RWPE1 (cell line): ENCODE measurements at places on chromosomes 2 and 18.

GRCh38 chr2:16925145-16925544 lies 259.5 kb upstream of the CYRIA start:
- no peak for DNase-seq

DNA sequence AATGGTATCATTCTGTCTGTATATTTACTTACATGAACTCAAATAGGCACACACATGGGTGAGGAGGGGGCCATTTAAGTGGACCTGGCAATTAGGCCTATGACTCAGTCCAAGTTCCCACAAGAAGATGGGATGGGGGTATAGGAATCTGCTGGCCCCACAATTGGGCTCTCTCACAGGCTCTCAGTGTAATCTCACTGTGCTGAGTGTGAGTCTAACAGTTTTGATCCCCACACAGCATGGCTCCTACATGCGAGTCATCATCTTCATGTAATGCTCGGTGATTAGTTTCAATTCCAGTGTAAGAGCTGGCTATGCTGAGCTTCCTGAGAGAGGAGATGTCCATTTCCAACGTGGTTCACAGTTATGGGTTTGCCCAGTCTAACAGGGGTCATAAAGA lies 114.0 kb downstream of the GATA6 start:
- no peak for DNase-seq

GRCh38 chr2:121583555-121583954 lies 52.9 kb downstream of the RNU4ATAC start:
- no peak for DNase-seq

- no peak for DNase-seq
Measured at GRCh38 chr2:18411626-18412025, 148.8 kb downstream of the RDH14 start.

DNA sequence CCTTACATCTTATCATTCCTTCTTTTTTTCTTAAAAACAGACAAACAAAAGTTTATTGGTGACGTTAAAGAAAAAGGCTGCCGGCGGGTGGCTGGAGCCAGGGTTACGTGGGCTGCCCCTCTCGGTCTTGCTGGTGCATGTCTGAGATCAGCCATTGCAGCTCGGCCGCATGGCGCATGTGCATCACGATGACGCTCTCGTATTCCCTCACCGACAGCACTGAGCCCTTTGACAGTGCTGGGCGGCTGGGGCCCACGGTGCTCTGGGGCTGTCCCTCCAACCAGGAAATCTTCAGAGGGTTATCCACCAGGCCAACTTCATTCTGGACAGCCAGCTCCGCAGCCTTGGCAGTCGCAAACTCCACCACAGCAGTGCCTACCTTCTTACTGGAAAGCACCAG lies 1081.8 kb upstream of the TMEFF2 start:
- no peak for DNase-seq

- no peak for DNase-seq
Measured at GRCh38 chr2:53509831-53510388, 257.7 kb upstream of the CHAC2 start.

DNA sequence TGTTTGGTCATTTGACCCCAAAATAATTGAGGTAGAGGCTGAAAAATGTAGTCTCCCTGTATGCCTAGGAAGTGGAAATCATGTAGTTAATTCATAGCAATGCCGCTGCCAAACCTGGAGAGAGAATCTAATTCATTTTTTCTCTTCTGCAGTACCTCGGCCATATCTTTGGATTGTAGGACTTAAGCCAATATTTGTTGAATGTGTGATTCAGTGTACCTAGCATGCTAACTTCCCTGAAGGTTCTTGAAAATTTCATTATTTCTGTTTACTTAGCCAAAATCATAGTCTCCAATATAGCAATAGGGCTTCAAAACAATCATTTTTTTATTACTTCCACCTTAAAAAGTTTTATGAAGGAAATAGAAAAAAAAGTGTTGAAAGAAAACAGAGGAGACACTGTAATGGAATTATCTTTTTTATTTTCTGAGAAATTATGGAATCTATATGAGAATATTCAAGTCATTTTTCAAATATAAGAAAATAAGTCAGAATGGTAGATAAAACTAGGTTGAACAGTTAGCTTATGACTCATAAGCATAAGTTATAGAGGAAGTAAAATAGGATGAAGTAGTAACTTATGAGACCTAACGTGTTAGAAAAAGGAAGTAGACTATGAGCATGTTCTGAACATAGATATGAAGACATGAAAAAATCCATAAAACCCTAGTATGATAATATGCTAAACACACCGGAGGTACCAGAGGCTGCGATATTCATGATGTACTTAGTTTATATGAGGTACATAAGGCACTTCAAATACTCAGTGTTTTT lies 35.2 kb upstream of the CDH19 start:
- DNase-seq: no peak

DNA sequence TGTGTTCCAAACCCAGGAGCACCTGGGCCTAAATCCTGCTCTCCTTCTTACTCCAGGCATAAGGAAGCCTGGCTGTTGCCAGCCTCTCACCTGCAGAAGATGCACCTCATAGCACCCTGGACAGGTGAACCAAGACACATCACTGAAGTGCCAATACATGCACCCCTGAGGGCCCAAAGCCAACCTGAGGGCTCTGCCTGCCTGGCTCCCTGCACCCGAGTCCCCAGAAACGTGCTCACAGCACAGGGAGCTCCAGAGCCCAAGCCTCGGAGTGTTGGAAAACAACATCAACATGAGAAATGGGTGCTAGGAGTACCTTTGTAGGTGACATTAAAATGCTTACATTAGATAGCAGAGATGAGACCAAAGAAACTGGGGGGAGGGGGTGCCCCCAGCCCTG lies 96.3 kb upstream of the RAB6C start:
- DNase-seq: no peak

GRCh38 chr2:191730263-191730662 lies 52.3 kb downstream of the NABP1 start:
- no peak for DNase-seq

- DNase-seq: no peak
Measured at GRCh38 chr2:191291471-191291870, 46.3 kb downstream of the MYO1B start.

GRCh38 chr2:208620487-208620978 lies 213.9 kb downstream of the PTH2R start:
- no peak for DNase-seq

GRCh38 chr2:45331410-45331786 lies 279.7 kb downstream of the SRBD1 start:
- DNase-seq: no peak

DNA sequence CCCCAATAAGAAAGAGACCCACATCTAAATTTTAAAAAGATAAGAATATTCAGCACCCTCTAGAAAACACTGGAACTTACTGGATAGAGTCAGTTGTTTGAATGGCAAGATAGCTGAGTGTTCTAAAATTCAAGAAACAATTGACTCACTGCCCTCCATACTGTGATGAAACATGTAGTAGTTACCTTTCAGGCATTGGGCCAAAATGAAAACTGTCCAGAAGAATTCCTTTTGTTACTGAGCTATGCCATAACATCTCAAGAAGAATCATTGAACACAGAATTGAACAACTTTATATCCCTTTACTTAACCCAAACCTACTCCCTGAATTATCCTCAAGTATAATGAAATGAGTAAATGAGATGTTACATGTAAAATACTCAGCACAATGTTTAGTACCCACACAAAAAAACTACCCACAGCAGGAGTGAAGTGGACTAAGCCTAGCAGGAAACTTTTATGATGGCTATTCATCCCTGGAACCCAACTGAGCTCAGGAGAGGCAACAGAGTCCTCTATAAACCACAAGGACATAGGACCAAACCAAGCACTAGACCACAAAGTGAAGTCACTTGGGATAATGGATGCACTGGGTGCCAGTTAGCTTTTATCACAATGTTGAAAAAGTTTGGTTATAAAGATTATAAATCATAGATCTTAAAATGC lies 32.7 kb downstream of the RBM43 start:
- DNase-seq: no peak

DNA sequence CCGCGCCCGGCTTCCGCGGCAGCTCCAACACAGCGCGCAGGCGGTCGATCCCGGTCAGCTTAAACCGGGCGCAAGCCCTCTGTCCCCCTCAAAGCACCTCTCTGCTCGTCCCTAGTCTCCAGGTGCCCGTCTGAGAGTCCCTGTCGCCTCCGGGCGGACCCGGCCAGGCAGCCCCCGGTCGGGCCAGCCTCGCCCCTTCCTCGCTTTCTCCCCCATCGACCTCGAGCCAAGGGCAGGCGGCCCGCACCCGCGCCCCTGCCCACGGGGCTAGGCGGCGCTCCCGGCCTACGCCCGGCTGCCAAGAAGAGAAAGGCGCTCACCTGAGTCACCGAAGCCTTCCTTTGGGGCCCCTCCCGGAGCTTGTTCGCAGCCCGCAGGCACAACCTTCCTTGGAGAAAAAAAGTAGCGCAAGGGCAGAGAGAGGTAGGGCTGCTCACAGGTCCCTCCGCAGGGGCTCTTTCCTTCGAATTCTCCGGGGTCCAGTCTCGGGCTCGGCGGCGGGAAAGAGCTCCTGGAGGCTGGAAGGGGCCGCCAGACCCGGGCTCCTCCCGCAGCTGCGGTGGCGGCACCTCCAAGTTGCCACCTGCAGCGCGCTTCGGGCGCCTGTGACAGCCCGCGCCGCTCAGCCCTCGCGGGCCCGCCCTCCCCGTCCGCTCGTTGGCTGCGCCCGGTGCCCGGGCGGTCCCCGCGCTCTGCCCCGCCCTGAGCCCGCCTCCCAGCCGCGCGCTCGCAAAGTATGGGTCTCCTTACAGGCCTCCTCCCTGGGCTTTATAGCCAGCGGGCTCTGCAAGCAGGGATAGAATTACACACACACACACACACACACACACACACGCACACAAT lies 86.5 kb upstream of the EPB41L3 start:
- DNase-seq: peak; percentile 20

GRCh38 chr2:9814129-9814868 lies 29.0 kb upstream of the TAF1B start:
- no peak for DNase-seq

GRCh38 chr18:22335731-22336198 lies 82.0 kb downstream of the CTAGE1 start:
- DNase-seq: no peak

DNA sequence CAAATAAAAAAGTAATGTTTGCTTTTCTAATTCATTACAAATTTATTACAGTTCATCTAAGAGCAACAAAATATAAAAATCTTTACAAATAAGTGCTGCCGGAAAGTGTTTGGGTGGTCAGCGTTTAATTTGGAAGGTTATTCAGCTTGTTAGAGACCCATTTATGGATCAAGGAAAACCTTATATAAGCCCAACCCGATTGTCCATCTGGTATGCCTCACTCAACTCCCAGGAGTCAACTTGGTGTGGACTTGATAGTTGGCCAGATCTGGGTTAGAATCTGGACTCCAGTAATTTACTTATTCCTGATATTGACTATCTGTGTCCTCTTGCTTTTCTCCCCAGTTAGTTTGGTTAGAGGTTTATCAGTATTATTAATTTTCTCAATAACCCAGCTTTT lies 106.2 kb downstream of the KCTD1 start:
- no peak for DNase-seq

DNA sequence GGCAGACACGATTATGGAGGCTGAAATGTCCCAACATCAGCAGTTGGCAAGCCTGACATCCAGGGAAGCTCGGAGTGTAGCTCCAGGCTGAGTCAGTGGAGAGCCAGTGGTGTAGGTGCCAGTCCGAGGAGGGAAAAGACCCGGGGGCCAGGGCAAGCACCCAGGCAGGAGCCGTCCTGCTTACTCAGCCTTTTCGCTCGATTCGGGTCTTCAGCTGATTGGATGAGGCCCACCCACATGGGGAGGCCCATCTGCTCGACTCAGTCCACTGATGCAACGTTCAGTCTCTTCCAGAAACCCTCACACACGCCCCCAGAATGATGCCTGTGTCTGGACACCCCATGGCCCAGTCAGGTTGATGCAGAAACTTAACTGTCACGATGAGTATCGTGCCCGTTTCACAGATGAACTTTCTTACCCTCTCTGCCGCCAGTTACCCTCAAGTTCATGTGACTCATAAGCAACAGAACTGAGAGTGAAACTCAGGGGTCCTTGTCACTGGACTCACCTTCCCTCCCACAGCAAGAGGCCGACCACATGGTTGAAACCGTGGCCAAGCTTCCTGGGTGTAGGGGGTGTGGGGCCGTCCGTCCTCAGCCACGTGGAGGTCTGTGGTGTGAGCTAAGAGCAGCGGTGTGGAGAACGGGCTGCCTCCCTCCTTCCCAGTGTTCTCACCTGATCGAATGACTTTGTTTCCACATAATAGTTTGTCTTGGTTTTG lies 197.4 kb upstream of the HDAC4 start:
- no peak for DNase-seq

GRCh38 chr2:120949027-120949956 lies 213.6 kb downstream of the GLI2 start:
- DNase-seq: no peak

GRCh38 chr2:154623819-154624218 lies 74.7 kb upstream of the KCNJ3 start:
- DNase-seq: peak; percentile 13

DNA sequence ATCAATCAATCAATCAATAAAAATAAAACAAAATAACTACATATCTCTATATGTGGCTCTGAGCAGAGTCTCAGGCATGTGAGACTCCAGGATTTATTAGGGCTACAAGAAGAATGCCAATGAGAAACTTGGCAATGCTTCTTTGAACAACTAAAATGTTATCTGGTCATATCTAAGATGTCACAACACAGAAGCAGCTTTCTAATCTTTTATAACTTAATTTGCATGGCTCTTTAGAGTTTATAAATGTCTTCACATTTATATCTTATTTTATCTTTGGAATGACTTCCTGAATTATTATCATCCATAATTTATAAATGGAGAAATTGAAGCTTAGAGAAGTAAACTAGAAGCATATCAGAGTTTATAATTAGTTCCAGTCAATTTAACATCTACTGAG lies 14.9 kb upstream of the MAP4K3 start:
- DNase-seq: no peak

DNA sequence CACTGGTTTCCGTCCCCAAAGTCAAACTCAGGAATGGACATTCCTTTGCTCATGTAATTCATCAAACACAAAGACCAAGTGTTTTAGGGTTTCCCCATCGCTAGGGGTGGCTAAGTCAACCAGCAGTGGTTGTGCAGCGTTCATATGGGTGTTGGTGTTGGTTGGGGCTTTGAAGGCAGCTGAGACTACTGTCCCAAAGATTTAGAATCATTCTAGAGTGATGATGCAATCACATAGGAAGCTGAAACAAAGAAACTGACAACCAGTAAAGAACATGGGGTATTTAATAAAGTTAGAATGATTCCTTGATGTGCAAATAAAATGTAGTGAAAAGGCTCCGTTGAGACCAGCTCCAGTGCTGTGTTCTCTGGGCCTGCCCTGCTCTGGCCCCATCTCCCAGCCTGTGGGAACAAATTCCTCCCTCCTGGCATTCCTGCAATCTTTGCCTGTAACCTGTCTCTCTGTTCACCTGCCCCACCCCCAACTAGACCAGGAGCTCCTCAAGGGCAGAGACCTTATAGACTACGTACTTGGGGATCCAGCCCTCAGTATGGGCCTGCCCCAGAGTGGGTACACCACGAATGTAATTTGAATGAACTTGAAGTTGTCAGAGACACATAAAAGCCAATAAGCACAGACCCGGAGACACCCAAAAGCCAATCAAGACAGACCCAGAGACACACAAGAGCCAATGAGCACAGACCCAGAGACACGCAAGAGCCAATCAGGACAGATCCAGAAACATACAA lies 191.7 kb upstream of the TWIST2 start:
- no peak for DNase-seq
